ENCODE measurements at places on chromosomes 7 and 10.

GRCh38 chr7:127844707-127845331 is 186.4 kb downstream of the LRRC4 start:
- DNase-seq = peak; percentile 59

DNA sequence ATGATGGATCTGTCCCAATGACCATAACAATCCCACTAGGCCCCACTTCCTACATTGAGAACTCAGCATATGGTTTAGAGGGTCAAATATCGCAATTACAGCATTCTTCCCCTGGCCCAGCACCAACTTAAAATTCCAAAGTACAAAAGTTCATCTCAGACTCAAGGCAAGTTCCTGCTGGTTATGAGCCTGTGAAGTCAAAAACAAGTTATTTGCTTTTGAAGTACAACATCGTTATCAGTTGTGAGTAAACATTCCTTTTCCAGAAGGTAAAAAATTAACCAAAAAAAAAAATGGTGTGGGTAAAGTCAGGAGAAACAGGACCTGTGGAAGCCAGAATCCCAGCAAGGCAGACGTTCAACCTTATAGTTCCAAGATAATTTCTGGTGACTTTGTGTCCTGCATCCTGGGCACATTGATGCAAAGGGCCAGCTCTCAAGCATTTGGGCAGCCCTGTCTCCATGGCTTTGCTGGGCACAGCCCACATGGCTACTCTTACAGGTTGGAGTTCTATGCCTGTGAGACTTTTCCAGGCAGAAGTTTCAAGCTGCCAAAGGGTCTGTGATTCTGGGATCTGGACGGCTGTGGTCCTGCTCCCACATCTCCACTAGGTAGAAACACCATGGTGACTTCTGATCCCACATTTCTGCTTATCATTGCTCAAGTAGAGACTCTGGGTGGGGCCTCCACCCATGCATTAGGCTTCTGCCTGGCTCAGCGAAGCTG is 37.5 kb downstream of the AKR1C8 start:
- no peak for DNase-seq

- DNase-seq = peak; percentile 67
Measured at GRCh38 chr7:19327018-19327417, 181.8 kb upstream of the FERD3L start.

DNA sequence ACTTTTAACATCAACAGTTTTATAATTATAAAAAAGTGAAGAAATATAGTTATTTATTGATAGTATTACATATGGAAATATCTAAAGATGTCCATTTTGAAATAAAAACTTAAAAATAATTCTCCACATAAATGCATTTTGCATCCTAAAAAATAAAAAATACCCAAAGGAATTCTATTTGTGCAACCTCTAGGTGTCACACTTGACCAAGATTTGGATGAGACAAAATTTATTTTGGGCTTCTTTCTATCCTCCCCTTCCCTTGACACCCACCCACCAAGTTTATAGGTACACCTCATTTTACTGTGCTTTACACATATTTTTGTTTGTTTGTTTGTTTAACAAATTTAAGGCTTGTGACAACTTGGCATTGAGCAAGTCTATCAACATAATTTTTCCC is 3.3 kb upstream of the THSD7A start:
- DNase-seq = peak; percentile 23

DNA sequence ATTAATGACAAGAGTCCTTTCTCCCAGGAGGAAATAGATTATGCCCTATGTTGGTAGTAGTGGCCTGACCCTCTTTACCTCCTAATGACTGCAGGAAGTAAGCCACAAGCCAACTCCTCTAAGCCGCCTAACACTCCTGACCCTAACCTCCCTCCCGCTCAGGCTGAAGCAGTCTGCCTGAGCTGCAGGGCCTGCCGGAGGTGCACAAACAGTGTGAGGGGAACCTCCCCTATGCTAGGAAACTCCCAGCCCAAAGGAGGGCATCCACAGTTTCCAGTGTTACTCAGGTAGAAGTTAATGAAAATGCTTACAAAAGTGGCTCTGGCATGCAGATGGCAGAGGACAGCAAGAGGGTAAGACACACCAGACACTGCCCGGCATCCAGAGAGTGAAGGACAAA is 294.4 kb upstream of the GALNT17 start:
- no peak for DNase-seq

DNA sequence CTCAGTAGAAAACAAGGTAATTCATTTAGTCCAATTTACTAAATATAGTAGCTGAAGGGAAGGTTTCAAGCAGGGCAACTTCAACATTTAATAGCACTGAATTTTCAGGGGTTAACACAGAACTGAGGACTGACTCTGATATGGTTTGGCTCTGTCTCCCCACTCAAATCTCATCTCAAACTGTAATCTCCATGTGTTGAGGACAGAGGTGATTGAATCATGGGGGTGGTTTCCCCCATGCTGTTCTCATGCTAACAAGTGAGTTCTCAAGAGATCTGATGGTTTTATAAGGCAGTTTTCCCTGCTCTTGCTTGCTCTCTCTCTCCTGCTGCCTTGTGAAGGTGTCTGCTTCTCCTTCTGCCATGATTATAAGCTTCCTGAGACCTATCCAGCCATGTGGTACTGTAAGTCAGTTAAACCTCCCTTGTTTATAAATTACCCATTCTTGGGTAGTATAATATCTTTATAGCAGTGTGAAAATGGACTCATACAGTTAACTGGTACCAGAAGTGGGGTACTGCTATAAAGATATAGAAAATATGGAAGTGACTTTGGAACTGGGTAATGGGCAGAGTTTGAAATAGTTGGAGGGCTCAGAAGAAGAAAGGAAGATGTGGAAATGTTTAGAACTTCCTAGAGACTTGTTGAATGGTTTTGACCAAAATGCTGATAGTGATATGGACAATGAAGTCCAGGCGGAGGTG is 9.8 kb upstream of the UMAD1 start:
- no peak for DNase-seq

DNA sequence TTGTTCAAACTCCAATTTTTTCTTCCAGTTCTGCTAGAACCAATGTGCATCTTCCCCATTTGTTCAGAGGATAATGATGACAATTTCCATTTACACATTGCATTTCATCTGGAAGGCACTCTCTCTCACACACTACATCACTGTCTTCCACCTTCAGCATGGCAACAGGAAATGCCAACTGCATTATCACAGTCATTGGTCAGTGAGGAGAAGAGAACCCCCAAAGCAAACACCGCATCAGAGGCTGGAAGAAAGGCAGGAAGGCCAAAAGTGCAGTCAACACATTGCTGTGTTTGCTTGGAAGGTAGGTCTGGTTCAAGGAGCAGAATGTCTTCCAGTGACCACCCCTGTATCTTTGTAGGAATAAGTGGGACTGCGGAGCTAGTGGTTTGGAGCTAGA is 192.2 kb upstream of the RHOBTB1 start:
- DNase-seq = no peak

DNA sequence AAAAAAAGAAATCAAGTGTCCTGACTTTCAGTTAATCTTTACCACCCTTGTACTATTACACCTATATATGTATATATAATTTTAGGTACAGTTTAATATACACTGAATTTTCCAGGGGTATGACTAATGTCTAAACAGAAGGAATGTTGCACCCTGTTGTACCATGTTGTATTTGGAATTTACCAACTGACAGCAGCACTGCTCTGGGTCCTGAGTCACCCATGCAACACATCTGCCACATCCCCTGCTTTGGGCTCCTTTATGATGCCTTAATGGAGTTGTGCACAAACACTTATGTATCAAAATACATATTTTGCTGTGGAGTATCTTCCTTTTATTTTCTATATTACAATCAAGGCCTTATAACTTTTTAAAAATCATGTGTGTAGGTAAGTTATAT is 21.2 kb downstream of the YAE1 start:
- DNase-seq = no peak

DNA sequence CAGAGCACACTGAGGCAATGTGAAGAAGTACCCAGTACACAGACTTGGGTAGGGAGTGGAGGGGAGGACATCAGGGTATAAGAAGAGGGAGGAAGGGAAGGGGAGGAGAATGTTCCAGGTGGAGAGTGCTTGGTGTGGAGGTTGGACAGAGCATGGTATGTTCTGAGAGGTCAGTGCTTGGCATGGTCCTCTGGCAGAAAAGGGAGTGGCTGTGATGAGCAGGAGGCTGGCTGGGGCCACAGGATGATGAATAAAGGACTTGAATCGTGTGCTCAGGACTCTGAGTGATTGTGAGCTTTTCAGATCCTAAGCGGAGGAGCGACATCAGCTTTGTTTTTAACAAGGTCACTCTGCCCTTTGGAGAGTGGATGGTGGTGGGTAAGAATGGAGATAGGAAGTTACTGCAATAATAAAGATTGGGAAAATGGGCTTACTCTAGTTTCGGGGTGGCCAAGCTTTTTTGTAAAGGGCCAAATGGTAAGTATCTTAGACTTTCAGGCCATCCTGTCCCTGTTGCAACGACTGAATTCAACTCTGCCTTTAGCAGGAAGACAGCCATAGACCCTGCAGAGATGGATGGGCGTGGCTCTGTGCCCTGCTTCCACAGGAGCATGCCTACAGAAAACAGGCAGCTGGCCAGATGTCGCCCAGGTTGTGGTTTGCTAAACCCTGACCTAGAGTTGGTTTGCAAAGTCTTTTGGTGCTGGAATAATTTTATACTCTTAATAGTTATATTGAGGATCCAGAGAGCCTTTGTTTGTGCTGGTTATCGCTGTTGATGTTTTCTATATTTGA is 8.4 kb downstream of the PPP2R2D start:
- DNase-seq = no peak

- DNase-seq = no peak
Measured at GRCh38 chr7:120628251-120628650, 229.7 kb downstream of the TSPAN12 start.

GRCh38 chr7:908159-908581 is 31.8 kb downstream of the GET4 start:
- DNase-seq = no peak

DNA sequence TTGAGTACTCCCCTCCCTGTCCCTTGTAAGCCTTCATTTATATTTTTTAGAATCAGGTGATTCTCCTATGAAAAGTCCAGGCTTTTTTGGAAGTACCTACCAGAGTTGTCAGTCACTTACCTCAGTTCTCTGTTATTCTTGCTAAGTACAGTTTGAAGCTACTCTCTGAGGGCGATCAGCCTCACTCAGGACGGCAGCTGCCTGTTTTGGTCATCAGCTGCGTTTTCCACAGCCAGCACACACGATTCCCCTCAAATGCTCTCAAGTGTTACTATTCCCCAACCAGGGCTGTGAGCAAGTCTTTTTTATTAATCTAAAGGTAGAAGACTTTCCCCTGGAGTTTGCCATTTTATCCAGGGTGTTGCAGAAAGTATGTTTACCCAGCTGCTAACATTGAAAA is 328.6 kb downstream of the SUGCT start:
- no peak for DNase-seq

DNA sequence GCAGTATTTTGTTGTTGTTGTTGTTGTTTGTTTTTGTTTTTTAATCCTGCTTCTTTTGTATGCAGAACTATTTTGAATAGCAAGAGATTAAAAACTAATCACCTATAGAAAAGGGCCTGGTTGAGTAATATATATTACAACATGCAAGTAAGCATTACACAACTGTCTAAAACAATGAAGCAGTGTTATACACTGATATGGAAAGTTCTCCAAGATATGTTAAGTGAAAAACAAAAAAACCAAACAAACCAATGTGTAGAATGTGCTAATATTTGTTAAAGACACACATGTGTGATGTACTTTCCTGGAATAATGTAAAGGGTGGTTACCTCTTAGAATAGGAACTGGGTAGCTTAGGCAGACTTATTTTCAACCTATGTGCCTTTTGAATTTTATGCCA is 117.4 kb downstream of the ZNF365 start:
- DNase-seq = no peak

GRCh38 chr7:21568762-21569161 is 25.9 kb downstream of the DNAH11 start:
- no peak for DNase-seq

- DNase-seq = no peak
Measured at GRCh38 chr10:56269181-56269580, 91.9 kb downstream of the ZWINT start.

DNA sequence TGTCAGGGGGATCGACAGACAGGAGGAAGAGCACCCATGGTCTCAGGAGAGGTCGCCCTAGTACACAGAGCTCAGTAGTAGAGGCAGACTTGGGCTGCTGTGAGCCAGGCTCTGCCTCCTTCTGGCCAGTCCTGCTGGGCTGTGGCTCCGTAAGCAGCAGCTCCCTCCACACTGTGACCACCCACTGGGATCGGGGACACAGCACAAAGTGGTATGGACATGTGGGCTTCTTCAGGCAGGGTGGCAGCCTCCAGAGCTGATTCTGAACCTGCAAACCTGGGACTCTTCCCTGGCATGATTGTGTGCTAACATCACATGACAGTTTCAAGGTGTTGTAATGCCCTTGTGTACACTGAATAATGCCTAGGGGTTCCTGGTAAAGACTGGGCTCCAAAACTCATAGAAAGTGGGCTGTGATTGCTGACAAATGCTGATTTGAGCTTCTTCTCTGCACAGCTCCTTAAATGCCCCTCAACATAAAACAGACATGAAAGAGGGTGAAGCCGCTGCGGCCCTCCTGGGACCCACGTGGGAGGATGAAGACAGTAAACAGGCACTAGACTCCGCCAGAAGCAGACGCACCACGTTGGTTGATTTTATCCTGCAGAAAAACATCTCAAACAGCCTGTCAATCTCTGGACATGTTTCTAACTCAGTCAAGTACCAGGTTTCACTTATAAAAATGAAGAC is 76.7 kb downstream of the GPR26 start:
- no peak for DNase-seq

DNA sequence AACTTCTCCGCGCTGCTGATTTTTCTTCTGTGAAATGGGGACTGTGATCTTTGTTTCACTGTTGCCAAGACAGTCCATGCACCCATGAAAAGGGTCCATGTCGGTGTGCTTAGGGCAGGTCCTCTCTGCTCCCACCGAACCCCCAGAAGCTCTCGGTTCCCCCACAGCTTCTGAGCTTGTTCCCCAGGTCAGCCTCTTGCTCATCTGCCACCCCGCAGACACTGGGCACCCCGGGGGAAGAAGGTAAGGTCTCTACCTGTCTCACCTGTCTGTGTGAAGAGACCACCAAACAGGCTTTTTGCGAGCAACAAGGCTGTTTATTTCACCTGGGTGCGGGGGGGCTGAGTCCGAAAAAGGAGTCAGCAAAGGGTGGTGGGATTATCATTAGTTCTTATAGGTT is 66.2 kb upstream of the NANOS1 start:
- DNase-seq = no peak

GRCh38 chr10:34985823-34986222 is 104.3 kb downstream of the CUL2 start:
- no peak for DNase-seq

GRCh38 chr7:54629771-54630170 is 87.6 kb downstream of the VSTM2A start:
- no peak for DNase-seq

All from NCI-H446 treated with DMSO at 0.1 percent for 48 hours (cell line).